ENCODE measurements at places on chromosomes 2 and 18. TPM values are rescaled to one million over a fixed set of nuclear protein-coding genes. Genes with fewer than 3 reads are reported as not detected.
A peak's percentile ranks its signal among the peaks of the same experiment; 100 is the strongest.

- no peak for DNase-seq
- no peaks in the 10 kb centered on the region for H3K36me3 ChIP-seq
- no peak overlapping the region for H3K27ac ChIP-seq
- H3K4me1 ChIP-seq, result no peaks in the 10 kb centered on the region
- no peaks in the 10 kb centered on the region for H3K27me3 ChIP-seq
These were observed 52.7 kb upstream of the MAPK4 start for GRCh38 chr18:50507120-50507590.

- no peak overlapping the region for H3K27ac ChIP-seq
- H3K36me3 ChIP-seq, result no peaks in the 10 kb centered on the region
- H3K4me3 ChIP-seq, result no peak overlapping the region
- no peaks in the 10 kb centered on the region for H3K4me1 ChIP-seq
These were observed 105.1 kb upstream of the HS6ST1 start for GRCh38 chr2:128423788-128424165.

The TACR1 gene
- not detected for total RNA-seq

GRCh38 chr2:117941693-117942092 is 72.2 kb downstream of the CCDC93 start:
- no peaks in the 10 kb centered on the region for H3K27me3 ChIP-seq
- no peak overlapping the region for H3K4me3 ChIP-seq
- no peaks in the 10 kb centered on the region for H3K4me1 ChIP-seq
- no peak overlapping the region for H3K27ac ChIP-seq
- H3K36me3 ChIP-seq, result peaks cover 83% of the 10 kb centered on the region

The FTCDNL1 gene
- 0.95 TPM for total RNA-seq

GRCh38 chr2:224968051-224968450 is 74.2 kb downstream of the DOCK10 start:
- H3K36me3 ChIP-seq, result no peaks in the 10 kb centered on the region
- no peak overlapping the region for H3K27ac ChIP-seq
- no peaks in the 10 kb centered on the region for H3K27me3 ChIP-seq
- H3K4me1 ChIP-seq, result peaks cover 26% of the 10 kb centered on the region
- DNase-seq, result no peak

DNA sequence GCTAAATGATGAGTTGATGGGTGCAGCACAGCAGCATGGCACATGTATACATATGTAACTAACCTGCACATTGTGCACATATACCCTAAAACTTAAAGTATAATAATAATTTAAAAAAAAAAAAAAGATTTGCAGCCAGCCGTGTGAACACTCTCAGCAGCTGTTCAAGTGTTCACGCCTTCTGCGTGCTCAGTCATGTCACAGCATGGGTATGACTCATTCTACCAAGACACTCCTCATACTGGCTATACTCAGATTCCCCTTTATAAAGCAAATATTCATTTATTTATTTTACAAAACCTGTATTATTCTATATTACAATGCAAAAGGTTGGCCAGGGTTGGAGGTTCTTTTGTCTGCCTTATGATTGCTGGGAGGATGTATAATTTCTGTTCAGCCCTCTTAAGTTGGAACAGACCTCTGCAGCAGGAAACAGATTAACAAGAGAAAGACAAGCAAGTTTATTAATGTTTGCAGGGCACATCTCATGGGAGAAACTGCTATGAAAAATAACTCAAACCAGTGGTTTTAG is 1230.6 kb upstream of the CHAC2 start:
- H3K4me1 ChIP-seq, result no peaks in the 10 kb centered on the region
- no peak for DNase-seq
- H3K27me3 ChIP-seq, result no peaks in the 10 kb centered on the region
- H3K36me3 ChIP-seq, result no peaks in the 10 kb centered on the region
- H3K4me3 ChIP-seq, result no peak overlapping the region

DNA sequence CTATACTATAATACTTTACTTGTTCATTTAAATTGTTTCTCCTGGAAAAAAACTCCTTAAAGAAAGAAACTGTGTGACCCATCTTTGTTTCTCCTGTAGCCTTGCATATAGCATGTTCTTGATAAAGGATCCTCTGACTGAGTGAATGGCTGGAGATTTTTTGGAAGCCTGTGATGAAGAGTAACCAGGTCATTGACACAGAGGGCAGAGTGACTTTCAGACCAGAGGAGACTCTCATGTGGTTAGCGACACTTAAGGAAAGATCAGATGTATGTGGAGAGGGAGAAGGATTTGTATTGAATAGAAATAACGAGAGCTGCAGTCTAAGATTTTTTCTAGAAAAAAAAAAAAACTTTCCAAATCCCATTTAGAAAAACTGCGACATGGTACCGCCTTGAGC is 85.5 kb downstream of the TRIM43 start:
- no peaks in the 10 kb centered on the region for H3K4me1 ChIP-seq
- H3K4me3 ChIP-seq, result no peak overlapping the region
- peaks cover 2% of the 10 kb centered on the region for H3K27me3 ChIP-seq
- no peak overlapping the region for H3K27ac ChIP-seq
- DNase-seq, result no peak
- no peaks in the 10 kb centered on the region for H3K36me3 ChIP-seq

DNA sequence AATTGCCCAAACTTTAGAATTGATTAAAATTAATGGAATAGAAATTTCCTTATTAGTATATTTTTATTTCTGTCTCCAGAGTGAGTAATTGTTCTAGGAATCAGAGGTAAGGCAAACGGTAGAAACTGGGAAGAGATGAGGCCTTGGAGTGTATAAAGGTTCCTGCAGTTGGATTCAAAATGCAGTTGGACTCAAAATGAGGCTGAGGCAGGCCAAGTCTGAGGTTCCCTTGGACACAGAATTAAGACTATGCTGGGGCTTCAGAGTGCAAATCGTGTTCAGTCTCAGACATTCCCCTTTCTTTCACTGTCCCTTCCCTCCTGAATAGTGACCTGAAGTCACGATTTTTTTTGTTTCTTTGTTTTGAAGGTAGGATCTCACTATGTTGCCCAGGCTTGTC is 746.9 kb upstream of the NRXN1 start:
- H3K4me3 ChIP-seq, result no peak overlapping the region
- H3K27me3 ChIP-seq, result no peaks in the 10 kb centered on the region
- no peaks in the 10 kb centered on the region for H3K36me3 ChIP-seq
- no peaks in the 10 kb centered on the region for H3K4me1 ChIP-seq
- no peak overlapping the region for H3K27ac ChIP-seq

DNA sequence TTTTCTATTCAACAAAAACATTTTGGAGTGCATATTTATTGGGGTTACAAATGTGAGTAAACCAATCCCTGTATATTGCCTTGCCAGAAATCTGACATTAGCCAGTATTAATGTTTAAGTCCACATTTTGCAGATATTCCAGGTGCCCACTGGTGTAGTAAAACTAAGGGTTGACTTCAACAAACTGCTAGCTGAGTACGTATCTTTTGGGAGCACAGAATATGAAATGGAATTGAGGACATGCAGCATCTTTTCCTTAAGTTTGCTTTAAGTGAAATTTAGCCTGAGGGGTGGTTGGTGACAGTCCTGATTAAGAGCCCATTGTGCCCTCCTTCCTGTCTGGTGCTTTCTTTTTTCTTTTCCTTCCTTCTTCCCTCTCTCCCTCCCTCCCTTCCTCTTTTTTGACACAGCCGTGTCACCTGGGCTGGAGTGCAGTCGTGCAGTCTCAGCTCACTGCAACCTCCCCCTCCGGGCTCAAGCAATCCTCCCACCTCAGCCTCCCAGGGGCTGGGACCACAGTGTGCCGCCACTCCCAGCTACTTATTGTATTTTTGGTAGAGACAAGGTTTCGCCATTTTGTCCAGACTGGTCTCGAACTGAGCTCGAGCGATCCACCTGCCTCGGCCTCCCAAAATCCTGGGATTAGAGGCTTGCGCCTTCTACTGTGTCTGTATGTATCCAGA is 1.6 kb downstream of the NUP35 start:
- peaks cover 11% of the 10 kb centered on the region for H3K4me1 ChIP-seq
- no peak for DNase-seq
- no peak overlapping the region for H3K27ac ChIP-seq
- H3K27me3 ChIP-seq, result no peaks in the 10 kb centered on the region

DNA sequence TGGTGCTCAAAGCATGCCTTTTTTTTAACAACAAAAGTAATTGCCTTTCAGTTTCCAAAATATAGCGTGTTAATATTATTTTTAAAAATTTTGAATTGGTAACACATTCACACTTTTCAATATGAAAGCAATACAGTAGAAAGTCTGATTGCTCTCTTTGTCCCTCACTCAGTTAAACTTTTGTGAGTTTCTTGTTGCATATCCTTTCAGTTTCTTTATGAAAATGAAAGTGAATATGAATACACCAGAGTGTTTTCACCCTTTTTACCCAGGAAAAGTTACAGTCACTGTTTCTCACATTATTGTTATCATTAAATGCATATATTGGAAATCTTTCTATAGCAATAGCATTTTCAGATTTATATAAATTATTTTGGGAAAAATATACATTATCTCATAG is 377.4 kb upstream of the CRIM1 start:
- no peaks in the 10 kb centered on the region for H3K27me3 ChIP-seq
- peak overlapping the region; percentile 5 for H3K4me3 ChIP-seq
- no peaks in the 10 kb centered on the region for H3K36me3 ChIP-seq
- H3K4me1 ChIP-seq, result no peaks in the 10 kb centered on the region

The PPP1R1C gene
- not detected for total RNA-seq
